ENCODE measurements at places on chromosomes 5 and 9.
A peak's percentile ranks its signal among the peaks of the same experiment; 100 is the strongest.

DNA sequence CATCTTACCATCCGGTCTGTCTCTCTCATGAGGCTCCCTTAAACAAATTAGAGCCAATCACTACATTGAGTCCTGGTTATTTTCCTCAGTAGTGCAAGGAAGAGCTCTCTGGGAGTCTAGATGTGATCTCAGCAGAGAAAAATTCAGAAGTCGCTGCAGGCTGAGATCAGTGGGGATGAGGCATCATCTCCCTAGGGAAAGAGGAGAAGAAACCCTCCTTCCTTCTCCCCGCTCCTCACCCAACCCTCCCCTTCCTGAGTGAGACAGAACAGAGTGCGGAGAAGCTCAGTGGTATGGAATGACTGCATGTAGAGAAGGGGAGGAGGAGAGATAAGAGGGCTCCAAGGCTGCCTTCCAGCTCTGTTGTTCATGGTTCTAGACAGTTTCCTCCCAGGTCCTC, 80.5 kb downstream of the PAPPA start:
- DNase-seq = no peak

DNA sequence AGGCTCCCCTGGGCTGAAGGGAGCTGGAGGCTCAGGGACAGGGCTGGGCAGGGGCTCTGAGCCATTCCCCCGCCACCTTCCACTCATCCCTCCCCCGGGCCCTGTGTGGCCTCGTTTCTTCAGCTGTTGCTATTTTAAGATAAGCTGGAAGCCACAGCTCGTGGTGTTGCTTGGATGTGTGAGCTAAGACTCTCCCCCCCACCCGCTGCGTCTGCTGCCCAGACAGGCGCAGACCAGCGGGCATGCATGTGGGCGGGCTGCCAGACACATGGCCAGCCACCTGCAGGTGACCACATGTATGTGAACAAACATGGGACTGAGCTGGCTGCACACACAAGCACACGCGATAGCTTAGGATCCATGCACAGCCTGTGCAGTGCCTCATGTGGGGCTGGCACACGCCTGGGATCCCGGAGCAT, 8.7 kb downstream of the SNCB start:
- no peak for DNase-seq

DNA sequence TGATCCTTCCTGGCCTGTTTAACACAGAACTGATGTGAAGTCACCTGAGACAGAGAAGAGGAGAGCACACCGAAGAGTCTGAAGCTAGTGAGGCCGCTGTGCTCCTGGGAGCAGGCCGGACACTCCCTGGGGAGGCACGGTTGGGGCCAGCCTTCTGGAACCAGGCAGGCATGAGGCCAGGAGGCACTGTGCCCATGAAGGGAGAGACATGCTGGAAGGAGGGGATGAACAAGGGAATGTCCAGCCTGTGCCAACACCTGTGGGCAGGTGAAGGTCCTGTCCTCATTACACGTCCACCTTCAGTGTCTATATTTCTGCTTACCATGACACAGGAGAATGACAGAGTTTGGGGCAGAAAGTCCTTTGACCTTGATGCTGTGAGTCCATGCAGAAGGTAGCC, 183.8 kb upstream of the S1PR3 start:
- DNase-seq = no peak

- no peak for DNase-seq
Measured at GRCh38 chr5:154771383-154771901, 16.3 kb downstream of the LARP1 start.

GRCh38 chr5:93922551-93922950, 181.2 kb upstream of the POU5F2 start:
- no peak for DNase-seq

- DNase-seq = no peak
Measured at GRCh38 chr5:17163221-17163620, 54.2 kb upstream of the BASP1 start.

DNA sequence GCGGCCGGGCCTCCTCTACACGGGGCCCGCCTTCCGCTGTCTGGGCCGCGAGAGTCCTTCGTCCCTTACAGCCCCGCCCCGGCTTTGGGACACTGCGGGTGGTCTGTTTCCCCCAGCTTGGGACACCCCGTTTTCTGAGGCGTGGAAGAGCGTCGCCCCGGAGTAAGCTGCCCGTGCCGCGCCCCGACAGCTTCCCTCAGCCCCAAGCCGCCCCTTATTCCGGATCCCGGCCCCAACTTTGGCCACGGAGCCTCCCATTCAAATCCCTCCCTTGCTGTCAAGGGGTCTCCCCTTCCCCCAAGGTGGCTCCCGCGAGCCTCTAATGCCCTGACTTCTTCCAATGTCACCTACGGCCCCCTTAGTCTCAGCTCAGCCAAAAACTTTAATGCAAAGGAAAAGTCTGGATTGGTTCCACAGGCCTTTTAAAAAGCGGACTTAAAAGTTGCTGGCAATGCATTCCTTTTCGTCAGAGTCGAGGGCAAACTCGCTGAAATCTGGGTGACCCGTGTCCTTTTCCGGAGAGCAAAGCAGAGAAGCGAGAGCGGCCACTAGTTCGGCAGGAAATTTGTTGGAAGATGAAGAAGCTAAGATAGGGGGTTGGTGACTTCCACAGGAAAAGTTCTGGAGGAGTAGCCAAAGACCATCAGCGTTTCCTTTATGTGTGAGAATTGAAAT, 19.8 kb downstream of the EXOSC2 start:
- no peak for DNase-seq

DNA sequence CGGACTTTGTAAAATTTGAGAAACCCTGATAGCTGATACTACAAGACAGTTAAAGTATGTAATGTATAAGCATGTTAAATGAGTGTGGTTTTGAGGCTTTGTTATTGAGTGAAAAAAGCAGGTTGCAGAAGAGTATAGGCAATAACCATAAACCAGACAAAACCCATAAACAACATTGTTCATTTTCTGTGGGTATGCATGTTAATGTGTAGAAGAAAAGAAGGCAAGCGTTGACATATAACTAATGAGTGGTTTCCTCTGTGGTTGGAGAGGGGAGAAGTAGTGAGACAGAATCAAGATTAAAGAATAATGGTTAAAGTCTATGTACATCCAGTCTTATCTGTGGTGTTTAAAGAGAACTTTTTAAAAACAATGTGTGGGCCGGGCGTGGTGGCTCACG, 26.2 kb downstream of the RAD23B start:
- no peak for DNase-seq

DNA sequence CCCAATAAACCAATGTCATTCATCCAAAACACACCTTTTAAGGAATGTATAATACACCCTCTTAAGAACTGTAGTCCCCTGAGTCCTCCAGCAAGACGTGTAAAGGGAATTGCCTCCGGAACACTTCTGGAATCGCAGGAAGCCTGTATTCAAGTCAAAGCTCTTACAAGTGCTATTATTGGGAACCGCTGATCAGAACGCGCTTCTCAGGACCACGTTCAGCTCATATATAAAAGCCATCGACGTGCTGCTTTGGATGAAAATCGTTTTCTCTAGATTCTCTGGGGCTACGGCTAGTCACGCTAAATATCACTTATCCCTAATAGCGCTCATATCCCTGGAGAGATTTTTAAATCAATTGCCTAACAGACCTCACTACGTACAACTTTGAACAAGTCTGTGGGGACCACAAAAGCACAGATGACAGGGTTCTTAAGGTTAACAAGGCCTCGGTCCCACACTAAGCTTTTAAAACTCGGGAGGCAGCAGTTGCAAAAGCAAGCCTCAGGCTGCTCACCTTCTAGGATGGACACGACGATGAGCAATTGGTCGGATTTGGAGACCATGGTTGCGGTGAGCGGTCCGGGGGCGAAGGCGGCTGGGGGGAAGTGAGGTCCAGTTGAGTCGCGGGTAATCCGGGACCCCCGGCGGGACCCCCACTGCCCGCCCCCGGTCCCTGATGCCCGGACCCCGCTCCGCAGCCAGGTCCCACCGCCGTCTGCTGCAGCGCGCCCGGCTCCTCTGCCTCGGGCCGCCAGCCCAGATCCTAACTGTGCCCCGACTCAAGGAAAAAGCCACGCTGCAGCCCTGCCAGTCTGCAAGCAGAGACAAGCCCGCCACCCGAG, 548 bp downstream of the CEP120 start:
- peak; percentile 10 for DNase-seq

GRCh38 chr5:95130941-95131340, 154.0 kb downstream of the MCTP1 start:
- no peak for DNase-seq

DNA sequence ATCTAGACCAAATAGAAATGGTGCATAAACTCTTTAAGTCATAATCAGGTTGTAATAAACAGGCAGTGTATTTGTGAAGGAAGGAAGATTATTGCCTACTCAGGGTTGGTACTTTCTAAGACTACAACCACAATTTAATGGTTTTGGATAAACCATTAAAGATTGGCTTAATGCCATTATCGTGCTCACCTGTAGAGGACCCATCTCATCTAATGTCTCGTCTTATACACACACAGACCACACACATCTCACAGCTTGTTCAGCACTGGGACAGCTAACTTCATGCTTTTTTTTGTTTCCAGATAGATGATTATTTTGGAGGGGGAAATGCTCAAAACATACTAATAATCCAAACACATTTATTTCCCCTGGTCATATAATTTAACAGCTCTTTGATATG, 175.7 kb upstream of the SLC12A2 start:
- no peak for DNase-seq

- no peak for DNase-seq
Measured at GRCh38 chr5:38451074-38451725, 105.2 kb downstream of the LIFR start.

DNA sequence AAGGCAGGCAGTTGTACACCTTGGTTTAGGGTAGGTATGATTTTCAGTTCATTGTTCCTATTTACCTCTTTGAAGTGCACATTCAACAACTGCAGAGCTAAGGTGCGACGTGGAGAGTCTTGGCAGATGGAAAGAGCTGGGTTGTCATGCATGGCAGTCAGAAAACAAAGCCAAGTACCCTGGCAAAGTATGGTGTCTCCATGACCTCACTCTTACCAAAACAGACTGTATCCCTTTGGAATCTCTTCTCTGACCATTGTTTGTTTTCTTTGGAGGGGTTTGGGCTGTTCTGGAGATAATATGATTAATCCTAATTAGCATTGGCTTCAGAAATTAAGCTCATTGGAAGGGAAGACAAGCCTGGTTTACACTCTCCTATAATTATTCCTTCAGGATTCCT, 665.7 kb downstream of the DNAH5 start:
- no peak for DNase-seq

DNA sequence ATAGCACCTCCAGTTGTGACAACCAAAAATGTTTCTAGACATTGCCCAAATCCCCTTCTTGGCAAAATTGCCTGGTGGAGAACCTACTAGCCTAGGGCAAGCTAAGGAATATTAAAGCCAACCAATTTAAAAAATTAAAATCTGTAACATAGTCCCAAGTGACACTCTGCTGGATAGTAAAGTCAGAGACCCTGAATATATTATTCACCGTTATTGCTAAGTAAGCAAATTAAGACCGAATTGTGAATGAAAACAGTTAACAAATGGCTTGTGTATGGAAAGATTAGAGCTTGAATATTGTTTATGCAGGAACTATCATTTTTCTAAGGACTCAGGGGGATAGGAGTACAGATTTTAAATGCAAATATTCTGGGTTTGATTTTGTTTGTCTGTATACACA, 208.1 kb downstream of the DMAC1 start:
- DNase-seq = no peak

DNA sequence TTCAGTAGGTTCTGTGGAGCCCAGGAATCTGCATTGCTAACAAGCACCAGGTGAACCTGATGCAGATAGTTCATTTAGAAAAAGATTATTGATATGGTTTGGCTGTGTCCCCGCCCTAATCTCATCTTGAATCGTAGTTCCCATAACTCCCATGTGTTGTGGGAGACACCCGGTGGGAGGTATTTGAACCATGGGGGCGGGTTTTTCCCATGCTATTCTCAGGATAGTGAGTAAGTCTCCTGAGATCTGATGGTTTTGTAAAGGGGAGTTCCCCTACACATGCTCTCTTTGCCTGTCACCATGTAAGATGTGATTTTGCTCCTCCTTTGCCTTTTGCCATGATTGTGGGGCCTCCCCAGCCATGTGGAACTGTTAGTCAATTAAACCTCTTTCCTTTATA, 212.0 kb downstream of the RAB3C start:
- no peak for DNase-seq

All from stimulated activated CD4-positive, alpha-beta T cell treated with anti-CD3 and anti-CD28 coated beads, Interleukin-15, amount 100 ng/mL, for 1 hour (primary cell).